ENCODE measurements at places on chromosomes 3 and 15.

DNA sequence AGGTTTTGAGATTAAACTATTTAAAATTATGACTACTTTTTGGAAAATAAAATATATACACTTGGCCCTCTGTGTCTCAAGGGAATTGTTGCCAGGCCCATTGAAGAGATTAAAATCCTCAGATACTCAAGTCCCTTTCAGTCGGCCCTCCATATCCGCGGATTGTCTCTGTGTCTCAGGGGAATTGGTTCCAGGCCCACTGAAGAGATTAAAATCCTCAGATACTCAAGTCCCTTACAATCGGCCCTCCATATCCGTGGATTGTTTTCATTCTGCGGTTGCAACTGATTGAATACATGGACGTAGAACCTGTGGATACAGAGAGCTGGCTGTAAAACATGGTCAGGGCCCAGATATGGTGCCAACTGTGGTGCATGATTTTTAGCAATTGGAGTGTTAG, 15.7 kb upstream of the LRCH3 start:
- DNase-seq = no peak

DNA sequence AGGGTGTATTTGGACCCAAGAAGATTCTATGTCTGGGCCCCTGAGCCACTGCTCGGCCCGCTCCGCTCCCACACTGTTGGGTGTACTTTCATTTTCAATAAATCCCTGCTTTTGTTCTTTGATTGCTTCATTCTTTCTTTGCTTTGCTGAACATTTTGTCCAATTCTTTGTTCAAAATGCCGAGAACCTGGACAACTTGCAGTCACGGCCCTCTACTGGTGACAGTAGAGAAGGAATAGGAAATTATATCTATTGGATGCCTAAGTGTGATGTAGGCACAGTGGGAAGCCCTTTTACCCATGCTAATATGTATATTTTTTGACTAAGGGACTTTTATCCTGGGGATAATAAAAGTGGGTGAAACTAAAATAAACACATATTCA, 340.8 kb downstream of the LRRC3B start:
- DNase-seq = no peak

- no peak for DNase-seq
Measured at GRCh38 chr15:71256934-71257664, 141.8 kb downstream of the THSD4 start.

GRCh38 chr3:49803465-49804140, 542 bp downstream of the INKA1 start:
- no peak for DNase-seq

DNA sequence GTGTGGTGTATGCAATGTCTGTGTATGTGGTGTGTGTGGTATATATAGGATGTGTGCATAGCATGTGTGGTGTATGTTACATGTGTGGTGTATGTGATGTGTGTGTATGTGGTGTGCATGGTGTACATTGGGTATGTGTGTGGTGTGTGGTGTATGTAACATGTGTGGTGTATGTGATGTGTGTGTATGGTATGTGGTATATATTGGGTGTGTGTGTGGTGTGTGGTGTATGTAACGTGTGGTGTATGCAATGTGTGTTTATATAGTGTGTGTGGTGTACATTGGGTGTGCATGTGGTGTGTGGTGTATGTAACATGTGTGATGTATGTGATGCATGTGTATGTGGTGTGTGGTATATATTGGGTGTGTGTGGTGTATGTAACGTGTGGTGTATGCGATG, 41.9 kb downstream of the ARRDC4 start:
- DNase-seq = no peak

GRCh38 chr3:15647611-15648167, 46.1 kb downstream of the BTD start:
- DNase-seq = peak; percentile 64

GRCh38 chr3:11784971-11785377, 61.7 kb downstream of the TAMM41 start:
- DNase-seq = no peak
